Ammon's horn (tissue), 1 donor: ENCODE measurements at places on chromosomes 2 and 18.

DNA sequence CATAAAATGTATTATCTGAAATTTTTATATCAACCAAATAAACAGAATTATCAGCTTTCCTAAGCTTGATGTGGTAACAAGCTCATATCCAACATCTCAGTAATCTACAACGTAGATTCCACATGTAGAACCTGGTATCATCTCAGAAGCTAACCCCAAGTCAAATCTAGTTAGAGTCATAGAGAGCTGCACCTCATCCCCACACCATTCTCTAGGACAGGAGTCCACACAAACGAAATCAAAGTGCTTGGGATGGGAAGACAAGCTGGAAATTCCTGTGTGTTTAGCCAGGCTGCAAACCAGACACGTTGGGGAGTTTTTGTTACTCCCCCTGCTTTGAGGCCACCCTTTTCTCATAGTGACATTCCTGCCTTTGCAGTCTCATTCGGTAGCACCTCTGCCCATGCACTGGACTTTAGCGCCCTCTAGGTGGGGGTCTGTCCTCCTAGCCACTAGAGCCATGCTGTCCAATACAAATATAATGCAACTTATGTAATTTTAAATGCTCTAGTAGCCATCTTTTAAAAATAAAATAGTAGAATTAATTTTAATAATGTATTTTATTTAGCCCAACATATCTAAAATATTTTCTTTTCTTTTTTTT lies 28.1 kb upstream of the SATB2 start:
- DNase-seq, result peak; percentile 72

DNA sequence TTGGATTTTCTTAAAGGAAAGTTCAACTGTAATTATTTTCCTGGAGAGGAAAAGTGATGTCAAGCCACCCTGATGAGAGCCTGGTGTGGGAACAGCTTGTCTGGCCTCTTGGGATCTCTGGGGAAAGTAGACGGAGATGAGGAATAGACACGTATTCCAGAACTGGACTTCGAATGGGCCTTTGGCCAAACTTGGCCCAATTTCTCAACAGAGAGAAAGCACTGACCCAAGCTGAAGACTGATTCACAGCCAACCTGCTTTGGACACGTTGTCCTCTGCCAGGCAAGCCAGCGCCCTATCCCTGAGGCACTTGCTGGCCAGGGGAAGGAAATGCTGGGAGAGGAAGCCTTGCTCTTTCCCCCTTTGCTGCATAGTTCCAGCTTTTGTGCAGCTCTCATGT lies 70.8 kb upstream of the CTAGE1 start:
- DNase-seq, result no peak

DNA sequence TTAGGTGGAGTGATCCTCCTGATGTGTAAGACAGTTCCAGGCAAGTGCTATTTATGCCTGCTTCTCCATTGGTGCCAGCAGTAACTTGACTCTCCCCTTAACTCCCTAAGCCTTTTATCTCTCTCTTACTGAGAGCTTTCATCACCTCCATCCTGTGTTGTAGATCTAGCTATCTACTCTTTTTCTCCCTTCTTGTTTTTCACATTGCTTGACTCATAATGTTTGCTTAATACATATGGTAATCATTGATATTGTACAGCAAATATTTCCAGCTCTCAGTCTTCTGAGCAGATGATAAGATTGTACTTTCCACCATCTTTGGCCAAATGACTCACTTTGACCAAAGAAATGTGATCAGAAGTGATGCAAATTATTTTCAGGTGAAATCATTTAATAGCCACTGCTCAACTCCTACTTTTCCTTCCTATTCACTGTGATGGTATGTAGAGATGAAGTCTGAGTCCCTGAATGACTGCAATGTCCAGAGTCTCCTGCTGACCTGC lies 165.0 kb downstream of the PLCL1 start:
- no peak for DNase-seq

DNA sequence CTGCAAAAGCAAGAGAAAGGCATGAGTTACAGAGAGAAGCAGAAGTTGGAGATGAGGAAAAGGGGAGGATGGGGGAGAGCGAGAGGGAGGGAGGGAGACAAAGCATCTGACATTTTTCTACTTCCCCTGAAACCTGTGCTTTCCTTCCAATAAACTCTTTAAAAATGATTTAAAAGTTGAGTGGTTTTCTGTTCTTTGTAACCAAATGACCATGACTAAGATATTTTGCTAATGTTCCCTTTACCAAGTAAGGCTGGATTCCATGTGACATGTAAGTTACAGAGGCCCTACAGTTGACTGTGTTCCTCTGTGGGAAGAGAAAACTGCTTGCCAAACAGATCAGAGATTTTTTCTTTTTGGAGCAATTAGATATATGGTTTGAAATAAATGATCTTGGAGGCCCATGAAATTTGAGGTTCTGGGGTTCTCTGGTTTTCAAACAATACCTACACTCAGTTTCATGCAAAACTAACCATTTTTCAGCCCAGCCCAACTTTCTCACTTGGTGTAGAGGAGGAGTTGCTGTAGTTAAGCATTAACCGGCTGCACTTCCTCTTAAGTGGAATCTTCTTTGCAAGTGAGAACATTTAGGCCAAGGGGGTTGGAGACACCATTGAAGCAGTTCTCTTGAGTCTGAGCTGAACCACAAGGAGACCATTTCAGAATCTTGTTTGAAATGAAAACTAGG lies 34.5 kb downstream of the INSIG2 start:
- DNase-seq, result no peak

GRCh38 chr18:48326901-48327675 lies 82.1 kb downstream of the ZBTB7C start:
- DNase-seq, result no peak

GRCh38 chr2:136239079-136239685 lies 121.2 kb upstream of the CXCR4 start:
- no peak for DNase-seq

- no peak for DNase-seq
Observed at GRCh38 chr2:218708086-218708485, 2.5 kb upstream of the TTLL4 start.

DNA sequence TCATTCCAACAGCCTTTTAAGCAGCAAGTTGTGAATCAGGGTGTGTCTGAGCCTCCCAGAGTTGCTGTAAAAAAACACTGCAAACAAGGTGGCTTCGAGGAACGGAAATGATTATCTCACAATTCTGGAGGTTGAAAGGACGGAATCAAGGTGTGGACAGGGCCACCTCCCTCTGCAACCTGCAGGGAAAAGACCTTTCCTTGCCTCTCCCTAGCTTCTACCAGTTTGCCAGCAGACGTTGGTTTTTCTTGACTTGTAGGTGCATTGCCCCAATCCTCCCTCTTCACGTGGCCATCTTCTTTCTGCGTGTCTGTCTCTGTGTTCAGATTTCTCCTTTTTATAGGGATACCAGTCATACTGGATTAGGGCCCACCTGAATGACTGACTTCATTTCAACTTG lies 24.8 kb upstream of the TMEM131 start:
- DNase-seq, result no peak

GRCh38 chr2:239951129-239951734 lies 73.9 kb downstream of the NDUFA10 start:
- no peak for DNase-seq

DNA sequence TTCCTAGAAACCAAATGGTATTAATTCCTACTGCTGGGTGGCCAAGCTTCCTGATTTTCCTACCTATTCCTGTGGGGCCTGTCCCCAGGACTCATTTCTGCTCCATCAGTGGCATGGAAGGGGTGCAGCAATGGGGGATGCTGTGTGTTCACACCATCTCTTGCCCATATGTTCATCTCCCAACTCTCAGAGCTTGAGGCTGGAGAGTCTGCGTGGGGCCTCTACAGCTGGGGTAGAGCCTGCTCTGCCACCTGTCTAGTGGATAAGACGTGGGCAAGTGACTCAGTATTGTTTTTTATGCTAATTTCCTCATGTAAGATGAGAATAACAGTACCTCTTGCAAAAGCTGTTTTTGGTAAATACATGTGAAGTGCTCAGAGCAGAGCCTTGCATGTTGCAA lies 149.8 kb downstream of the ACTR3 start:
- DNase-seq, result peak; percentile 23

DNA sequence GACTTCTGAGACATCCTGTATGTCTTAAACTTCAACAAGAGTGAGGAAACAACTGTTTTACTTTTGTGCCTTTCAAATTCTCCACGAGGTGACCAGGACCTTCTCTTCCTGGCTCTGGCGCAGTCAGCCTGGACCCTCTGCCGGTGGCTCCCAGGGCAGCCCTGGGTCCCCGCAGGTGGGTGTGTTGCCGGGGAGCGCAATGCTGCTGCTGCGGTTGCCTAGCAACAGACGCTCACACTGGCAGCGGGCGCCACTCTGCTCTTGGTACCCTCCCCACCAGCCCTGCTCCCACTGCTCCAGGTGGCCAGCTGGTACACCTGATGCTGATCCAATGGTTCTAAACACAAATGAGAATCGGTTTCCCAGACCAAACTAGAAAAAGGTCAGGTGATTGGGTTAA lies 58.7 kb downstream of the GNAL start:
- no peak for DNase-seq

- no peak for DNase-seq
Observed at GRCh38 chr2:9430316-9431293, 7.2 kb downstream of the CPSF3 start.

GRCh38 chr2:20093263-20094141 lies 42.1 kb upstream of the LAPTM4A start:
- DNase-seq, result peak; percentile 40

DNA sequence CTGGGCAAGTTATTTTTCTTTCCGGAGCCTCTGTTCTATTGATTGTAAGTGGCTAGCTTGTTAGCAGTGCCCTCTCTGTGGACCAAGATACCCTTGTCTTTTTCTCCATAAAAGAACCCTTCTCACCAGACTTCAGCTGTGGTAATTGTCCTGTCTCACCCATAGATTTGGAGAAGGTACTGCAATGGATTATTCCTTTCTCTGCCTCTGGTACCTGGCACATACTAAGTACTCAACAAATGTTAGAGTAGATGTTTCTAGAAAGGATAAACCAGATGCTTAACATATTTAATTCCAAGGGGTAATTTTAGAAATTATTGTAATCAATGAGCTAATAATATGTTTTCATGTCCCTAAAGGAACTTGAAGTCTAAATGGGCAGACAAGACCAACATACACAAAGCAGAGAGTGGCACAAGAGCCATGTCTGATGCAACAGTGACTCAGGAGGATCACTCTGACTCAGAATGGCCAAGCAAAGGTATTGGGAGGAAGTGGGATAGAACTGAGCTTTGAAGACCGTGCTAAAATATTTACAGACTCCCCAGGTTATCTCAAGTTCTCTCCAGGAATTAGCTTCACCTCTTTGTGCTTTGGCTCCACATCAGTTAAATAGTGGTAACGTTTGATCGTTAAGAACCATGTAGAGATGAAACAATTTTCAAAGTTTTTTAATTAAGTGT lies 129.7 kb upstream of the OSR1 start:
- no peak for DNase-seq

DNA sequence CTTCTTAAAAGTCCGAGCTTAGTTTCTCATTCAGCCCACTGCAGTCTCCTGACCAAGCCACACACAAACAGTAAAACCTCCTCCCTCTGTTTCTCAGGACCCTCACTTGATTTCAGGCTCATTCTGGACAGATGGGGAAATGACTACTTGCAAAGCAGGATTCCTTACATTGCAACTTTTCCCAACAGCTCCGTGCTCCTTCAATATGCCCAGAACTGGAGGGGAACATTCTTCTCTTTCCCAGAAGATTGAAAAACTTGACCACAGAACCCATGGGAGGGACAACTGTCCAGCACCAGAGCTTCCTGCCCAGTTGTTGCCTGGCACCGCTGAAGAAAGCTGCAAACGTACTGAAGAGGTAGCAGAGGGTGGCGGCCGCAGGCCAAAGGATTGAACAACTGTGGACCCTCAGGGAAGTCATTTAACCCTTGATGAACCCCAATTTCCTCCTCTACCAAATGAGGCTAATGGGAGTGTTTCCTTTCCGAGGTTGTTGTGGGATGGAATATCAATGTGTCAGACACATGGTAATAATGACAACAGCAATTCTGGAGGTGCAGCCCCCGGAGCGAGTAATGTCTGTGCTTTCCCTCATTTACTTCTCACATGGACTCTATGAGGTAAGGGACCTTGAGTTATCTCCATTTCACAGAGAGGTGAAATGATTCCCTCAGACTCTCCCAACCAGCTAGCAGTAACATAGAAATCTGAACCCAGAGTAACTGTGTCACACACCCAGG lies 25.0 kb downstream of the BCL11A start:
- no peak for DNase-seq

DNA sequence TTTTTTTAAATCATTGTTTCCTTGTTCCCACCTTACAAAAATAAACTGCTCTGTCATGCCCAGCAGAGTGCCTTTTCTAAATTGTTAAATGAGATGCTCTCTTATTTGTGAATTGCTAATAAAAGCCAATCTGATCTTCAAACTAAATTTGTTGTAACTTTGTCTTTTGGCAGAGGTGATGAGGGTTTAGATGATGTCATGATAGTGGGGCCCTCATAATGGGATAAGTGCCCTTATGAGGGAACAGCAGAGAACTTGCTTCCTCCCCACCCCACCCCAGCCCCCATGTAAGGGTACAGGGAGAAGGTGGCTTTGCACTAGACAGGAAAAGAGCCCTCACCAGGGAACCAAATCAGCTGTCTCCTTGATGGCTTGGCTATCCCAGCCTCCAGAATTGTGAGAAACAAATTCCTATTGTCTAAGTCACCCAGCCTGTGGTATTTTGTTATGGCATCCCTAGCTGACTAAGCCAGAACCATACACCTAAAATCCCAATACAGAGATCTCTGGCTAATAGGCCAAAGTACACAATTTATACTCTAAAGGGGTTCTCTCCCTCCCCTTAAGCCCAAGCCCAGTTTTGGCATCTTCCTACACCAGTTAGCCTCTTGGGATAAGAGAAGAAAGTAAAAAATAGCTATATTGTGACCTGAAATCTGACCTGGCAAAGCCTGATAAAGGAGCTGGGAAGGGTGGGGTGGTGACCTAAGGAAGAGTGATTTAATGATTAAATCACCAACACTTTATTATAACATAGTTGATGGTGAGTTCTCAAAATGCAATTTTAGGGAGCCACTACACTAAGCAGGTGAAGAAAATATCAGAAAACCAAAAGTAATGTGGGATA lies 40.3 kb upstream of the HNRNPA3 start:
- DNase-seq, result no peak

- no peak for DNase-seq
Observed at GRCh38 chr2:48586433-48586832, 31.2 kb upstream of the GTF2A1L start.

DNA sequence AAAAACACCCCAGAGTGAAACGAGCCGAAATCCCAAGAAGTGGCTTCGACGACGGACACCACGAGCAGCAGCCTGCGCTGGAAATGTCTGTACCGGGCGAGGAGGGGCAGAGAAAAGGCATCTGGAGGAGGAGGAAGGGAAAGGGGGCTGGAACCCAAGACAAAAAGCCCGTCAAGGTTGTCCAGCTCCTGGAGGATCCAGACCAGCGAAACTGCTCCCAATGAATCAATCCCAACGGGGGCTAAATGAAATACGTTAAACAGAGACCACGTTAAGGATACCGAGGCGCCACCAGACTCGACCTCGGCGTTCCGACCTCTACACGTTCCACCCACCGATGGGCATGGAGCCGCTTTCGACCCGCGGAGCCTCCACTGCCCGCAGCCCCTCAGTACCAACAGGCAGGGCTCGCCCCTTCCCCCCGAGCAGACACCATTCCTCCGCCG lies 400 bp downstream of the CCDC88A start:
- DNase-seq, result peak; percentile 43

- DNase-seq, result no peak
Observed at GRCh38 chr2:23584054-23584745, 199.2 kb downstream of the KLHL29 start.
